Hematopoietic multipotent progenitor cell (in vitro differentiated cells): ENCODE measurements at places on chromosomes 16 and 17. TPM values are rescaled to one million over a fixed set of nuclear protein-coding genes. Genes with fewer than 3 reads are reported as not detected.

The PYDC1 gene
- not detected for total RNA-seq

The GPR139 gene
- not detected for total RNA-seq

The ACD gene
- 48.7 TPM for total RNA-seq

The LDHD gene
- 1.3 TPM for total RNA-seq

The MT1E gene
- 6.5 TPM for total RNA-seq

The KRT33A gene
- total RNA-seq: not detected

The ZSCAN10 gene
- total RNA-seq: under 0.01 TPM

The RTN4RL1 gene
- 1.6 TPM for total RNA-seq

The OR1F1 gene
- total RNA-seq: not detected

The HCRT gene
- total RNA-seq: not detected

The TOX3 gene
- total RNA-seq: under 0.01 TPM

The IRX3 gene
- under 0.01 TPM for total RNA-seq
